ENCODE measurements at places on chromosomes 11 and 22. TPM values are rescaled to one million over a fixed set of nuclear protein-coding genes. Genes with fewer than 3 reads are reported as not detected.

The FAM180B gene
- total RNA-seq, result 0.51 TPM

The CCDC73 gene
- total RNA-seq, result not detected

The HBG2 gene
- not detected for total RNA-seq

The CCDC116 gene
- 0.26 TPM for total RNA-seq

The CYB5R2 gene
- total RNA-seq, result 6.3 TPM

- no peak for DNase-seq
These were observed 22.6 kb downstream of the PTPN5 start for GRCh38 chr11:18768978-18769377.

- DNase-seq, result no peak
These were observed 80.5 kb downstream of the MYO7A start for GRCh38 chr11:77208535-77208934.

DNA sequence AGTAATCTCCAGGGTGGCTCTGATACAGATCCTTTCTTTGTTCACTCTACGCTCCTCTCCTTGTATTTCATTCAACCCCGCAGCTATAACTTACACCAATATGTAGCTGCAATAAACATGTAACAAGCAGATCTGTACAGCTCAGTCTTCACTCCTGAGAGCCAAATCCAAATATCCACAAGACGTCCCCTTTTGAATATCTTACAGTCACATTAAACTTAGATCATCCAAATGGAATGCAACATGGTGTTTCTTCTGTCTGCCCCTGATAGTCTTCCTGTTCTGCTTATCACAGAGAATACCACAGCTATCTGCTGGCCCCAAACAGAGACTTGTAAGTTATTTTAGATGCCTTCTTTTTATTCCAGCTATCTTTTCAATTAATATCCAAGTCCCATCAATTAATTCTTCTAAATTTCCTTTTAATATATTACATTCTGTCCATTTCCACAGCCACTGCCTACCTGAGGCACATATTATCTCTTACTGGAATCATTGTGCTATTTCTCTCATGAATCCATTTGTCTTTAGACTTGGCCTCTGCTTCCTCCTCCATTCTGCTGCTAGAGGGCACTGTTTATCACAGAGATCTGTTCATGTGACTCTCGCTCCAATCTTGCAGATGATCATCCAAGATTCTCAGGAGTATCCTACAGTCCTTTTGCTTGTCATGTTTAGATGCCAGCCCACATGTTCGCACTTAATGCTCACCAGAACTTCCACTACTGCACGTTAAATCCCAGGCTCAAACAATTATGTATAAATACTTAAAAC lies 908.6 kb downstream of the NTM start:
- DNase-seq, result no peak

- DNase-seq, result no peak
These were observed 139.4 kb downstream of the LUZP2 start for GRCh38 chr11:24636291-24636629.

DNA sequence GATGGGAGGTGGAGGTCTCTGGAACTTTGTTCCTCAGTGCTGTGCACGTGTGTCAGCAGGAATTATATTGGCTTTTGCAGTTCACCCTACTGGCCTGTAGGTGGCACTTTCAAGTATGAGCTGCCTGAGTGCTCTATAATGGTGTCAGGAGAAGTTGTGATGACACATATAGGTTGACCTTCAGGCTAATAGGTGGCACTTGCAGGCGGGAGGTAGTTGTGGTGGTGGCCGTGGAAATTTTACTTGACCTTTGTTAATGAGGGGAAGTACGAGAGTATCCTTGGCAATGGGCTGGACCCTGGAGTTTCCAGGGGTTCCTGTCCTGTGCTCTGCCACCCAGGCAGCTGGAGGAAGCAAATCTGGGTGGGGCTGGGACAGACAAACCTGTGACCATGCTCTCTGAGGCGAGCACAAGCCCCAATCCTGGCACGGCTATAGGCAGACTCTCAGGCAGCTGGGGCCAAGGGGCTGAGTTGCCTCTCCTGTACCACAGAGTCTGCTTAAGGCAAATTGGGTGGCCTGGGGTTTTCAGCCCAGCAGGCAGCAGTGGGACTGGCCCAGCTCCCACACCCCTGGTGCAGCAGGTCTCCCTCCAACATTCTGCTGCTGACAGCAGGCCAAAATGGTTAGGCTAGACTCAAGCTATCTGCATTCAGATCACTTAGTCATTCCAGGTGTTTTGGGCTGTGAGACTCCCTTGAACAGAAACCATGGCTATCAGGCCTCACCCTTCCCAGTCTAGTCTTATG lies 147.5 kb upstream of the CTSC start:
- DNase-seq, result peak; percentile 46

GRCh38 chr22:36258701-36259614 lies 6.0 kb downstream of the APOL1 start:
- peak; percentile 36 for DNase-seq

DNA sequence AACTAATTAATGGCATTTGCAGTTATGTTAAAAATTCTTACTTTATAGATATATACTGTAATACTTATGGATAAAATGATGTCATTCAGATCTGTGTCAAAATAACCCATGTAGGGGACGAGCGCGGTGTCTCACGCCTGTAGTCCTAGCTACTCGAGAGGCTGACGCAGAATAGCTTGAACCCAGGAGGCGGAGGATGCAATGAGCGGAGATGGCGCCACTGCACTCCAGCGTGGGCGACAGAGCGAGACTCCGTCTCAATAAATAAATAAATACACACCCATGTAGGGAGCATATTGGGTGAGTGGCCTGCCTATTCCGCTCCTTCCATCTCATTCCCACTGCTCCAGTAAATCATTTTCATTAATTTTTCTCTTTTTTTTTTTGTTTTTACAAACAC lies 7.1 kb downstream of the SNU13 start:
- DNase-seq, result no peak

- DNase-seq, result no peak
These were observed 666 bp downstream of the NELL1 start for GRCh38 chr11:20669820-20670684.

- peak; percentile 13 for DNase-seq
These were observed 39.1 kb upstream of the SHISAL1 start for GRCh38 chr22:44351685-44352377.

DNA sequence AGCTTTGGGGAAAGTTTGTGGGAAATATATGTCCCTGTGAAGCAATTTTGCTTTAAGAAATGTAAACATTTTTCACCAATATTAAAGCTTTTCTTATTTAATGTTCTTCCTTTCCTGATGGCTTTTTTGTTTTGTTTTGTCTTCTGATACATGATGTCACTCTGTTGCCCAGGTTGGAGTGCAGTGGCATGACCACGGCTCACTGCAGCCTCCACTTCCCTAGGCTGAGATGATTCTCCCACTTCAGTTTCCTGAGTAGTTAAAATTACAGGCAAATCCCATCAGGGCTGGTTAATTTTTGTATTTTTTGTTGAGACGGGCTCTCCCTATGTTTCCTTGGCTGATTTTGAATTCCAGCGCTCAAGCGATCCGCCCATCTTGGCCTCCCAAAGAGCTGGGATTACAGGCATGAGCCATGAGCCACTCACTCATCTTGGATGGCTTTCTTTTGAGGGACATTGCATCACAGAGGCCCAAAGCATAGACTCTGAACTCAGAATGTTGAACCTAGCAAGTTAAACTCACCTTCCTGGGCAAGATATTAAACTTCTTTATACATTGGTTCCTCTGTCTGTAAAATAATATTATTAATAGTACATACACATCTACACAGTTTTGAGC lies 651 bp upstream of the CARD16 start:
- no peak for DNase-seq

- DNase-seq, result peak; percentile 70
These were observed 19.5 kb downstream of the TSPAN4 start for GRCh38 chr11:862081-862661.

DNA sequence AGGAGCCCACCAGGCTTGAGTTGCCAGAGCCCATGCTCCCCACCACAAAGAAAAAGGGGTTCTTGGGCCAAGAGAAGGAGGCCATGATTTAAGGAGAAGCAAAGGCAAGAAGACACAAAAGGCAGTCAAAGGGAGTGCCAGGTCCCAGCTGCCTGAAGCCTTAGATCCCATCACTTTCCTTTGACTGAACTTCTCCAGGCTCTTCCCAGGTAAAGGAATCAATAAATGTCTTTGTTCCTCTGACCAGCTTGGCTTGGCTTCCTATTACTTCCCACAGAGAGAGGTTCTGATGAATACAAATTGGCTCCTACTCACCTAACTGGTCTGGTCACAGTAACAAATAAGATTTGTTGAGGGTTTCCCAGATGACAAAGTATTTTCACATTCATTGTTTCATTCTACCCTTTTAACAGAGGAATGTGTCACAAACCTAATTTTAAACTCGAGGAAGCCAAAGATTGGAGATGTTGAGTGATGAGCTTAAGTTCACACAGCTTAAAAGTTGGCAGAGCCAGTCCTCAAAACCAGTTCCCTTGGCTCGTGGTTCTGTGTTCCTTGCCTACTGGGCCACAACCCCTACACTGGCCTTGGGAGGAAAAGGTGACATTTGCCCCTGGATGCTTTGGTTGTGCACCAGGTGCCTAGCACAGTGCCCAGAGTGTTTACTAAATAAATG lies 96.4 kb upstream of the SESN3 start:
- DNase-seq, result no peak

GRCh38 chr11:70669871-70670675 lies 271.7 kb downstream of the CTTN start:
- DNase-seq, result no peak

Measured in mucosa of descending colon (tissue), 3 donors.